ENCODE measurements at places on chromosomes 16 and 17.

DNA sequence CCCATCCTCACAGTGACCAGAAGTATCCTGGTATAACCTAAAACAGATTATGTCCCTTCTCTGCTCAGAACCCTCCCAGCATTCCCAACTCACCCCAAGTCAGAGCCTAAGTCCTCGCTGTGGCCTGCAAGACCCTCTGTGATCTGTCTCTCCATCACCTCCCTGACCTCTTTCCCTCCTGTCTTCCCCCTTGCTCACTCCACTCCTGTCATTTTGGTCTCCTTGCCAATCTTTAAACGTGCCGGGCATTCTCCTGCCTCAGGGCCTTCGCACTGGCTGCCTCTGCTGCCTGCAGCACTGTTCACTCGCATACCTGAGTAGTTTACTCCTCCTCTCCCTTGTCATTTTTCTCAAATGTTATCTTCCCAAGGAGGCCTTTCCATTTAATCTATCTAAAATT, 97.7 kb downstream of the GSG1L start:
- no peak for DNase-seq

- DNase-seq = peak; percentile 46
Observed at GRCh38 chr17:71472809-71473789, 647.7 kb upstream of the SOX9 start.

DNA sequence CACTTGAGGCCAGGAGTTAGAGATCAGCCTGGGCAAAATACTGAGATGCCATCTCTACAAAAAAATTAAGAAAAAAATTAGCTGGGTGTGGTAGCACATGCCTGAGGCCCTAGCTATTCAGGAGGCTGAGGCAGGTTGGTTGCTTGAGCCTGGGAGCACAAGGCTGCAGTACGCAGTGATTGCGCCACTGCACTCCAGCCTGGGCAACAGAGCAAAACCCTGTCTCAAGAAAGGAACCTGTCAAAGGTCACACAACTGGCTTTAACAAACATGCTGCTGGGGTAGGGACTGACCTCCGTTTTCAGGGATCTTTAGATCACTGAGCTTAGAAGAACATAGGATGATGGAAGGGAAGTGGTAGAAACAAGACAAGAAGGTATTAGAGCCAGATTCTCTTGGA, 95.0 kb downstream of the IRX3 start:
- DNase-seq = no peak

DNA sequence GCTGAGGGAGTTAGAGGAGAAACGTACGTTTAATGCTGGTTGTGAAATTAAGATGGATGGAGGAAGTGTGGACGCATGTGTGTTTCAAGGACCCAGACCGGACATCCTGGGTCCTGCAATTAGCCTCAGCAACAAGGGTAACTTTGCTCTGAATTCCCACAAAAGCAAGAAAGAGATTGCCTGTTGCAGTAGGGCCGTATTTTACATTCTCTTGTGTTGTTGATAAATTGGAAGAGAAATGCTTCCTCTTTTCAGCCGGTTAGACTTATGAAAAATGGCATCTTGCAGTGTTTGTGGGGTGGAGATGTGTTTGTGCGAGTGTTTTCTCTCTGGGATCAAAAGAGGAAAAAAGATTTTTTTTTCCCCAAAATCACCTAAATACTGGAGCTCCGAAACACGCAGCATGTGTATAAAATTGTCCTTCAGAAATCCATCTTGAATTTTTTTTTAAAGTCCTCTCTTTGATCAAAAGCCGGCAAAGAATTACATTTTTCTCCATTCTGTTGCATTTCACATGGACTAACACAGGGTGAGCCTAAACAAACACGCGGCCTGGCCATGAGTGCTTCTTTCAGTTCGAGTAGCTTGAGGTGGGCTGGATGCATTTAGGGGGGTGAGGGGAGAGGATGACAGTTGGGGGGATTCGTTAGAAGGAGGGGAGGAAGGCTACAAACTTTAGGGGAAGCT, 251.6 kb downstream of the C16orf95 start:
- DNase-seq = peak; percentile 31

DNA sequence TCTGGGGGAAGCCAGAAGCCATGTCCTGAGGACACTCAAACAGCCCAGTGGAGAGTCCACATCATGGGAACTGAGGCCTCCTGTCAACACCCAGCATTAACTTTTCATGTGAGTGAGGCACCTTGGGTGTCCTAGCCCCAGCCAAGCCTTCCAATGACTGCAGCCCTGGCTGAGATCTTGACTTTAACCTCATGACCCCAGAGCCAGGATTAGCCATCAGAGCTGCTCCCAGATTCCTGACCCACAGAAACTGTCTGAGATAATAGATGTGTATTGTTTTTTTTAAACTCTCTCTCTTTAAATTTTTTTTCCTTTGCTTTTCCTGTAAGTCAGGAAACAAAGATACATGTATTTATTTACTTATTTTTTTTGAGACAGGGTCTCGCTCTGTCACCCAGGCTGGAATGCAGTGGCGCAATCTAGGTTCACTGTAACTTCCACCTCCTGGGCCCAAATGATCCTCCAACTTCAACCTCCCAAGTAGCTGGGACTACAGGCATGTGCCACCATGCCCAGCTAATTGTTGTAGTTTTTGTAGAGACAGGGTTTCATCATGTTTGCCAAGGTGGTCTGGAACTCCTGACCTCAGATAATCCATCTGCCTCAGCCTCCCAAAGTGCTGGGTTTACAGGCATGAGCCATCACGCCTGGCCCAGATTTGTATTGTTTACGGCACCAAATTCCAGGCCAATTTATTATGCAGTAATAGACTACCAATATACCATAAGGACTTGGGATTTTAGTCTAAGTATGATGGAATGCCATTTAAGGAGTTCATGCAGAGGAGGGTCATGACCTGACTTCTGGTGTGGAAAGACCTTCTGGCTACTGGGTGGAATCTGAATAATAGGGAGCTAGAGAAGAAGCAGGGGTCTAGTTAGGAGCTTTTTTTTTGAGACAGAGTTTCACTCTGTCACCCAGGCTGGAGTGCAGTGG, 14.0 kb upstream of the TMEM94 start:
- no peak for DNase-seq

GRCh38 chr17:44587339-44587738, 30.1 kb downstream of the FZD2 start:
- DNase-seq = no peak

DNA sequence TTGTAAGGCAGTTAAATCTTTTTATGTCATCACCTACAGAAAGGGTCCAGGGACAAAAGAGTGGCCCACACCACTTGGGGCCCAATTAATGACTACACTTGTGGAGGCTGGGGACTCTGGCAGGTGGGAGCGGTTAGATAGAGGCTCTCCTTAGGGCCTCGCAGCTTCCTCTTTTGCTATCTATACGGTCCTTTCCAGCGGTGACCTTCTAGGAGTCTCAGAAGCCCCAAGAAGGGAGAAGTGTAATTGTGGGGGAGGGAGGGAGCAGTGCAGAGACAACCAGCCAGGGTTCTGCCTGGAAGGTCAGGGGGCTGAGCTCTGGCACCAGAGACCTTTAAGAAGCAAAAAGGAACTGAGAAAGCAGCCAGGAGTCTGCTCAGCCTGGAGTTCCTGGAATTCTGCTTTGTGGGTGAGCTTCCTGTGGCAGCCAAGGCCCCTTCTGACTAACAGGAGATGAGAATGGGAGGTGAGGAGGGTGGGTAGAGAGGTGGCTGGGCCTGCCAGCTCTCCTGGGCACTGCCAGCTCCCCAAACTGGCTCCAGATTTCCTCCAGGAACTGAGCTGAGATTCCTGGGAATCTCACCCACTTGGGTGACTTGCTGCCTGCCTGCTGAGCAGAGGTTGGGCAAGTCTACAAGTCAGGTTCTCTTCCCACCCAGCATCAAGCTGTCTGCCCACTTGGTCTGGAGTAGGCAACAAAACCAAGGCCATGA, 16.3 kb upstream of the MAP3K14 start:
- peak; percentile 88 for DNase-seq

All from suppressor macrophage (primary cell).